ENCODE measurements at places on chromosomes 6 and 20.
A peak's percentile ranks its signal among the peaks of the same experiment; 100 is the strongest.

GRCh38 chr6:131017962-131018361 is 45.1 kb downstream of the EPB41L2 start:
- no peak for DNase-seq

DNA sequence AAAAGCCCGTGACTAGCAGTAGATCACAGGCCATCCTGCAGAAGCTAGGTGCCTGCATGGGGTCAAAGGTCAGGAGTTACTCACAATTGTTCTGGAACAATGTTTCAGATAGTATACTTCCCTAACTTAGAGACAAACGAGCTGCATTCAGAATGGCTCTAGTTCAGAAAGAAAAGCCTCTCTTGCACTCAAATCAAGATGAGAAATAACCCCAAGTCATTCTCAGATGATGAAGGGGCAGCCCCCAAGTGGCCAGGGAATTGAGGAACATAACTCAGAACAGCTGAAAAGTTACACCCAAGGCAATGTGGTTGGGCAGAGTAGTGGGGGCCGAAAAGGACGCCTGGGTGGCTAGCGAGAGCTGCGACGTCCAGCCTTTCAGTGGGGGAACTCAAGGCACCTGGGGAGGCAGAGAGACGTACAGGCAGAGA is 27.8 kb downstream of the FYN start:
- no peak for DNase-seq

GRCh38 chr6:43260791-43261190 is 17.5 kb downstream of the TTBK1 start:
- no peak for DNase-seq

DNA sequence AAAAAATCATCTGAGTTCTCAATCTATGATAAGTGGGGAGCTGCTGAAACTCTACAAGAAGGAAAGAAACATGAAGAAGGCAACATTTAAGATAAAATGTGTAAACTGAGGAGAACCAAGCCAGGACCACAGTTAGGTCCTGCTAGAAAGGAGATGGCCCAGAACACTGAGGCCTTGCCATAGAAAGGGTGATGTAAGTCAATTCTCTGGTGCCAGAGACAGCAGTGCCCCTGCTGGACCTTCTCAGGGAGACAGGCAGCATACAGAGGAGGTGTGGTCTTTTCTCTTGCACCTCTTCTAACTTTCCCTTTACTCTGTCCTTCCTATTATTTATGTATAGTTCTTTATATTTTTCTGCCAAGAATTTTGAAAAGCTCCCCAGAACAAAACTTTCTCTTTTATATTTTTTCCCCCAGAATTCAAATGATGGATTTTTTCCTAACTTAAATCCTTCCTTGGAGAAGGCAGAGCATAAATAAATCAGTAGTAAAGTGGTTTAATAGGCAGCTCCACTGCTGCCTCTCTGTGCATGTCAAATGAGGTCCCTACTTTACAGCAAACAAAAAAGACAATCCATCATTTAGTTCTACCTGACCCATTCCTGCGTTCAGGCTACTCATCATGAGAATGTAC is 9.0 kb downstream of the UQCC2 start:
- DNase-seq = no peak

GRCh38 chr20:46701057-46701456 is 8.4 kb upstream of the SLC2A10 start:
- DNase-seq = no peak

- no peak for DNase-seq
Observed at GRCh38 chr6:39268171-39268570, 38.9 kb upstream of the KCNK5 start.

DNA sequence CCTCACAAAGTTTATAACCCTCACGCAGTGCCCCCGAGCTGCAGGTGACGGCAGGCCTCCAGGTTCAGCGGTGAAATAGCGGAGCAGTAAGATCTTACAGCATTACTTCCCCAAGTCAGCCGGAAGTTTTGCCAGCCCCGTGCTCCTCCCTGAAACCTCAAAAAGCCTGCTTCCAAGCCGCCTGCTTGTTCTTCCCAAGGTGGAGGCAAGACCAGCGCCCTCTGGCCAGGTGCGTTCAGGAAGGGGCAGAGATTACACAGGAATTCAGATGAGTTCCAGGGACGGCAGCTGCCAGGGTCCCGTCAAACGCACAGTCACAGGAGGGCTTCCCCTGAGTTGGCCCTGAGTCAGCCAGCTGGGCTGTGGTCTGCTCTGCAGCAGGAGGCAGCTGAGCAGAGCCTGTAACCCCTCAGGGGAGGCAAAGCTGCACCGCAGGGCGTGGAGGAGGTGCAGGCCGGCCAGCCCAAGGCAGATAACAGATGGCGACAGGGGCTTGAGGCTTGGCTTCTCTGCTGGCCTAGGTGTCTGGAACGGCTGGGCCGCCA is 124.1 kb upstream of the RPS6KA2 start:
- DNase-seq = no peak

DNA sequence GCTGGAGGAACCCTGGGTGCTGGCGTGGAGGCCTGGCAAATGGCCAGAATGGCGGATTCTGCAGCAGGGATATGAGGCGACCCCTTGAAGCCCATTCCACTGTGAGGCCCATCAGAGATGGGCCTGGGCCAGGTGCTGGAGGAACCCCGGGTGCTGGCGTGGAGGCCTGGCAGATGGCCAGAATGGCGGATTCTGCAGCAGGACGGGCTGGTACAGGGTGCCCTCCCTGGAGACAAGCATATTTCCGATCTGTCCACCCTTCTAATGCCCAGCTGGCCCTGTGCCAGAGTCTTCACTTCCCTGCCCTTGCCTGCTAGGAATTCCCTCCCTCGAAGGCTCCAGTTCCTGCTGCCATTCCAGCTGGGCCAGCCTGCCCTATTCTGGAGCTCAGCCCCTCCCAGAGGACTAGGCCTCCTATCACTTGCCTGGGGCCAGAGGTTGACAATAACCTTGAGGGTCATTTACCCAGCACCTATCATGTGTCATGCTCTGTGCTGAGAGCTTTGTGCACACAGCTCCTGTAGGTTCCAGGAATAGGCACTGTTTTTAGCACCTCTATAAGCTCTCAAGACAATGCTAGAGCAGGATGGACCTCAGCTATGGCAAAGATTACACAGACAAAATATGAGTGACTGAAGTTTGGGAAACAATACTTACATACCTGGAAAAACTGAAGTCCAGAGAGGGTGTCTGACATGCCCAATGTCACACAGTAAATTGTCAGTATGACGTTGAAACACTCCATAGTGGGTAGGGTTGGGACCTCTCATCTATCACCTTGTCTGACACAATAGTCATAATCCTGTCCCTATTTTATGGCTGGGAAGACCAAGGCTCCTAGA is 21.4 kb downstream of the SUN5 start:
- DNase-seq = no peak

- no peak for DNase-seq
Observed at GRCh38 chr20:21166801-21167200, 40.9 kb downstream of the KIZ start.

DNA sequence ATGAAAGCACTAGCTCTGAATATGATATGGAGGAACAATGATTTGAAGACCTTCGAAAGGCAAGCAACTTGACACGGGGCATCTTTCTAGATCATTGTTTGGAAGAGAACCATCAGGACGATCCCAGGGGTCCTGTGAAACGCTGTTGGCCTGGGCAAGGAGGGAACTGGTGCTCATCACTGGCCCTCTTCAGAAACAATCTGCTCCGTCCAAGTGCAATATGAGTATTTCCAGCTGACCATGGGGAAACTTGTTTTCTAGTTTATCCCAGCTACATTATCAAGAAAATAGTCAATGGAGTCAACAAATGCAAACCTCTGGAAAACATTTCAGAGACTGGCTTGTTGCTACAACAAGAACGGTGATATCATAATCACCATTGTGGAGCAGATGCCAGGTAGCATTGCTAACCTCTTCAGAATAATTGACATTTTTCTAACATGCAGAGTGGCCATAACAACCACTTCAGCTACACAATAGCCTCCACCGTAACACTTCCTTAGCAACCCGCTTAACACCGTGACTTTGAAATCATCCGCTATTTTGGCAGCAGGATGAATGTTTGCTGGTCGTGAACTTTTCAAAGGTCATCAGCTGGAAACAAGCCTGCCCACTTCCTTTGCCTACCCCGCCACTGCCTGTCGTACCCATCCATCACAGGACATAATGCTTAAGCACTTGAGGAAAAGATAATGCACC is 112.0 kb upstream of the PDE10A start:
- DNase-seq = no peak

DNA sequence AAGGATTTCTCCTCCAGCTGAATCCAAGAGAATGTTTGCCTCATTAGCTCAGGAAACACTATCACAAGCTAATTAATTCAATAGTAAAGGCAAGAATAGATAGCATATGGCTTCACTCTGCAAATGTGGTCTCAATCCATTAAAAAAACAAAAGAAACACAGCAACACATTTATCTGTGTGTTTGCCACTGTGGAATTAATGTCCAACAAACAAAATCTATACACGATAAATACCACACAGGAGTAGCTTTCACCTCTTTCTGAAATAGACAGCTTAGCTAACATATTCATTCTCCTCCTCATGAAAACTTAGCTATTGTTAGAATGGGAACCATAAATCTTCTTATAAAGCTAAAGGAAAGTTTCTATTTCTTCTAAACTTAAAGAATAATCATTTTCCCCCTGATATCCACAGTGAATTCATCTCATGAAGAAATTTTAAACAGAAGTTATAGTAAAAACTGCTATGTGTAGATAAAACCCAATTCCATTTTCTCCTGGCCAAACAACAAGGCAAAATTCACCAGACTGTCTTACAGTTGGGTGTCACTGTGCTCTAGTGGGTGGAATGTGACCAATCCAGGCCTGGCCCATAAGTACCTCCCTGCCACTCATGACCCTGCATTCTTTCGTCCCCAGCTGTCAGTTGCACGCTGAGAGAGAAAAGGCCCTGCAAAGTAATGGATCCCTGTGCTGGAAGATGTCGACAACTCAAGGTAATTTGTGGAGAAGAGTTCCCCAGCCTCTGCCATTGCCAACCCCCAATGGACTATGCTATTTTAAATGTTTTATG is 92.9 kb upstream of the NRSN1 start:
- no peak for DNase-seq

DNA sequence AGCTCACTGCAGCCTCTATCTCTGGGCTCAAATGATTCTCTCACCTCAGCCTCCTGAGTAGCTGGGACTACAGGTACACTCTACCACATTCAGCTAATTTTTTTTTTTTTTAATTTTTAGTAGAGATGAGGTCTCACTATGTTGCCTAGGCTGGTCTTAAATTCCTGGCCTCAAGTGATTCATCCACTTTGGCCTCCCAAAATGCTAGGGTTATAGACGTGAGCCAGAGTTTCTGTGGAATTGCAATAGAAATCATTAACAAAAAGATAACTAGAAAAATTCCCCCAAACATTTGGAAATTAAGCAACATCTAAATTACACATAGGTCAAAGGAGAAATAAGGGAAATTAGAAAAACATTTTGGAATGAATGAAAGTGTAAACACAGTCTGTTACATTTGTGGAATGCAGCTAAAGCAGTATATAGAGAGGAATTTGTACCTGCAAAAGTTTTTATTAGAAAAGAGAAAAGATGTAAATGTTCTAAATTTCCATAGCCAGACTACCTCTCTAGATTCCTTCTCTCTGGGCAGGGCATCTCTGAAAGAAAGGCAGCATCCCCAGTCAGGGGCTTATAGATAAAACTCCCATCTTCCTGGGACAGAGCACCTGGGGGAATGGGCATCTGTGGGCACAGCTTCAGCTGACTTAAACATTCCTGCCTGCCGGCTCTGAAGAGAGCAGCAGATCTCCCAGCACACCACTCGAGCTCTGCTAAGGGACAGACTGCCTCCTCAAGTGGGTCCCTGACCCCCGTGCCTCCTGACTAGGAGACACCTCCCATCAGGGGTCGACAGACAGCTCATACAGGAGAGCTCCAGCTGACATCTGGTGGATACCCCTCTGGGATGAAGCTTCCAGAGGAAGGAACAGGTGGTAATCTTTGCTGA is 51.3 kb downstream of the ATRN start:
- no peak for DNase-seq

- no peak for DNase-seq
Observed at GRCh38 chr20:62675156-62675876, 33.0 kb downstream of the SLCO4A1 start.

DNA sequence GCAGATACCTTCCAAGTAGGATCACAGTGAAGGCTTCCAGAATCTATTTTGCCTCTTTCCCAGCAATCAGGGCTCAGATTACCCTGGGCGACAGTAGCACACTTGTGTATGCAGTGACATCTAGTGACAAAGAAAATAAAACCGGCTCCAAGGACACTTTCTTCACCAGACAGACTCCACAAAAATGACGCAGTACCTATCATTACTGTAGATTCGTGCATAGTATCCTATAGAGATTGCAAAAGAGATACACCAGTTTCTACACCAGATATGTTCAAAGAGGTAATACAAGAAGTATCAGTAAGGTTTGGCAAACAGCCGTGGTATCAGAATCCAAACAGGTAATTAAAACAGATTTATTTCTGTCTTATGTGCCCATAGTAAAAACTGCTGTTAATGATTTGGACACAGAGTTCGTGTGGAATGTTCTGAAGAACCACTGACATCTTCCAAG is 600.4 kb upstream of the JAG1 start:
- DNase-seq = peak; percentile 57

DNA sequence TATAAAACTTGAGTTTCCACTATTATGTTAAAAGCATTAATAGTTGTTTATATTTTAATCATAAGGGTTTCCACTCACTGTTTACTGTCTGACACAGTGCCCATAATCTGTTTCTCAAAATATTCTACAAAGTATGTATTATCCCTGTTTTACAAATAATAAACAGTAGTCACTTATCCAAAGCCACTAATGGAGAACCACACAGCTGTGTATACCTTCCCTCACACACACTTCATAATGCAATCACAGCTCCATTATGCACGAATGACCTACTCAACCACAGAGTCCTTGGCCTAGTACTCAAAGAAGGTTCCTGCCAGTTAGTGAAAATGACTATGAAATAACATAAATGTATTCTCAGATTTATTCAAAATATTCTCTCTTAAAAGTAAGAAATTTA is 103.1 kb downstream of the EPB41L2 start:
- DNase-seq = no peak

- DNase-seq = no peak
Observed at GRCh38 chr6:20826378-20826777, 292.1 kb downstream of the CDKAL1 start.

DNA sequence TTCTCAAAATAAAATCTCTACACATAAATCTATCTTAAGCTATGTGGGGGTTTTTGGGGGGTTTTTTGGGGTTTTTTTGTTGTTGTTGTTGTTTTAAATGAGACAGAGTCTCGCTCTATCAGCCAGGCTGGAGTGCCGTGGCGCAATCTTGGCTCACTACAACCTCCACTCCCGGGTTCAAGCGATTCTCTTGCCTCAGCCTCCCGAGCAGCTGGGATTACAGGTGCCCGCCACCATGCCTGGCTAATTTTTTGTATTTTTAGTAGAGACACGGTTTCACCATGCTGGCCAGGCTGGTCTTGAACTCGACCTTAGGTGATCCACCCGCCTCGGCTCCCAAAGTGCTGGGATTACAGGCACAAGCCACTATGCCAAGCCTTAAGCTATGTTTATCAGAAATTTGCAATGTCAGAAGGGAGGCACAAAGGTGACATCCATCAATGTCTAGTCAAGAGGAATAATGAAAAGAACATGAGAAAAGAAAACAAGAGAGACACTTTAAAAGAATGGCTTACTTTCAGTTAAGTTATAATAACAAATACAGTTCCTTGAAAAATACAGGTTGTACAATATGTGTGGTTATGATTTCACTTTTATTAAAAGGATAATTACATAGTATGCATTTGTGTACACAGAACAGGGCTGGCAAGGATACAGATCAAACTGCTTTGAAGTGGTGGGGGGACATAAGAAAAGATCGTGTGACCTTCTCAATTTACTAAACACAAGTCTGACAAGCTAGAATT is 28.6 kb downstream of the SLC23A2 start:
- DNase-seq = no peak
